ENCODE measurements at places on chromosomes 5 and 9.

GRCh38 chr5:166957782-166958181 lies 1333.7 kb upstream of the WWC1 start:
- no peak for DNase-seq

DNA sequence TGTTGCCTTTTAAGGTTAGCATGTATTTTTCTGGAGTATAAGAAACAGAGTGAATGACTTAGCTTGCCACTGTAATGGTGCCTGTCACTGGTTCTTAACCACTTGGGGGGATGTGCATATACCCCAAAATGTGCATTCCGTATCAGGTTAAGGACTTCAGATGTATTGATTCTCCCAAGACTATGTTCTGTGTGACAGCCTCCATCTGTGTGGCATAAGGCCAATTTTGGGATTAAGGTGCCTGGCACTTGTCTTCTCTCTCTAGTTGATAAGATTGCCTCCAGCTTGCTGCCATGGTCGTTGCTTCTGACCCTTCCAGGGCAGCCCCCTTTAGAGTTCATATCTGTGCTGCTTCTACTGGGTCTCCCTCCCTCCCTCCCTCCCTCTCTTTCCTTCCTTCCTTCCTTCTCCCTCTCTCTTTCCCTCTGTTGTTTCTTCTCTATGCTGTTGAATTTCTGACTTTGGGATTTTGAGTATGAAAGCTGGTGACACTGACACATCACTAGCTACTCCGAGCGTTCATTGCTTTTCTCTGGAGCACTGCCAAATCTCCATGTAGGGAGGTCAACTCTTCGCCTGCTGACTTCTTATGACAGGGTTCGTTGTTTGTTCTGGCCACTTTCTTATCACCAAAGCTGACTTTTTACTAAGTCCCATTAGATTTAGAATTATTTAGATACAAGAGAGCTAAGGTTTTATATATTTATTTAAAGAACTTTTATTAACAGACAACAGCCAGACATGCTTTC lies 31.0 kb downstream of the TNFAIP8 start:
- no peak for DNase-seq

DNA sequence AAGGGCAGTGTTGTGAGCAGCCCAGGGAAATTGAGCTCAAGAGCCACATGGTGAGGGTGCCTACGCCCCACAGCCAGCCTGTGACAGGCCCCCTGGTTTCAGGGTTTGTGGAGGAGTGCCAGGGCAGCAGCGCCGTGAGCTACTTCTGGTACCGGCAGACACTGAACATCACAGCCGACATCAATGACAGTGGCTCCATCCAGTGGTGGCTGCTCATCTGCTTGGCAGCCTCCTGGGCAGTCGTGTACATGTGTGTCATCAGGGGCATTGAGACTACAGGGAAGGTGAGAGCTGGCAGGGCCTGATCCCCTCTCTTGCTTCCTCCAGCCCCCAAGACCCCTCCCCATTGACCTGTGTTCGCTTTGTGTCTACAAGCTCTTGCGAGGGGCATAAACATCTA lies 10.2 kb downstream of the SLC6A18 start:
- no peak for DNase-seq

DNA sequence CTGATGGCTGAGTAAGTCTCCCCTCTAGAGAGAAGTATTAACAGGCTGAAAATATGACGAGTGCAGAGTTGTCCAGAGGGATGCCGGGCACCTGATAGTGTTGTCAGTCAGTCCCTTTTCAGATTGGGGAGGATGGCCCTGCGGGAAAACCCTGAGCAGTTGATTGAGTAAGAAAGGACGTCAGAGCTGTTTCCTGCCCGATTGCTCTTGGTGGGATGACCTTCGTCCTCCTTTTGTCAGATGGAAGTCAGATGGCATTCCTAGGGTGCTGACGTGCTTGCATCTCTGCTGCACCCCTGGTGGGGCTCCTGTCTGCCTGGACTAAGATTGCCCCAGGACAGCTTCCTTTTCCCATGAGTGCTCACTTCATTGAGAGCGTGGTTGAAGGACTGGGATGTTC lies 9.8 kb downstream of the ZNF354B start:
- no peak for DNase-seq

DNA sequence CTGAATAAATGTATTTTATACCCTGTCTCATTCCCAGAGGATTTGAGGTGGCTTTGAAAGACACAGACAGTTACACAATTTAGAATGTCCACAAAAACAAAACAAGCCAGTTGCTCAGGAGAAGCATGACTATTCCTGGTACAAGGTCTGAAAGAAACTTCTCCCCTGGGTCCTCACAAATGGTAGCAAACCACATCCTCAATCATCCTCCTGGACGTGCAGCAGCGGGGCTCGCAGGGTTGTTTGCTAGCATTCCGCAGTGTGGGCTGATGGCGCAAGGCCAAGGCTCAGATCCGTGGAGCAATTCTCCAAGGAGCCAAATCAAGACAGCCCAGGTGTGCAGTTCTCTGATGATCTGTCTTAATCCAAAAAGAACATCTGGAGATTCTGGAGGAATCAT lies 210.3 kb downstream of the ACTL7B start:
- no peak for DNase-seq

GRCh38 chr5:17046320-17046719 lies 110.2 kb upstream of the MYO10 start:
- no peak for DNase-seq

- no peak for DNase-seq
These were observed 432.5 kb downstream of the LRRC70 start for GRCh38 chr5:63011158-63011557.

DNA sequence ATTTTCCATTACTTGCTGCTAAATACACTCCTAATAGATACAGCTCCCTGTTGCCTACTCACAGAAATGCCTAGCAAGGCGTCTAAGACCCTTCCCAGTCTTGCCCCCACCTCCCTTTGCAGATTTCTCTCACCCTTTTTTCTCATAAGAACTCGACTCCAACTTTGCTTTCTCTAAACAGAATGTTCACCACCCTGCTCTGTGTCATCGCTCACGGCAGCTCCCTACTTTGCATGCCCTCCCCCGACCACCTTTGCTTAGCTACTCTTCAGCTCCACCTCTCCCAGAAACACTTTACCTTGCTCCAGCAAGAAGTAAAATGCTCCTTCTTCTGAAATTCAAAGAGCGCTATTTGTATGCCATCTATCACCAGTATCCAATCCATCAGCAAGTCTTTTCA lies 15.2 kb upstream of the PPP1R2B start:
- no peak for DNase-seq

GRCh38 chr9:116193636-116194035 lies 40.0 kb downstream of the PAPPA start:
- DNase-seq = no peak

- no peak for DNase-seq
These were observed 4.0 kb downstream of the ENC1 start for GRCh38 chr5:74636552-74636951.

DNA sequence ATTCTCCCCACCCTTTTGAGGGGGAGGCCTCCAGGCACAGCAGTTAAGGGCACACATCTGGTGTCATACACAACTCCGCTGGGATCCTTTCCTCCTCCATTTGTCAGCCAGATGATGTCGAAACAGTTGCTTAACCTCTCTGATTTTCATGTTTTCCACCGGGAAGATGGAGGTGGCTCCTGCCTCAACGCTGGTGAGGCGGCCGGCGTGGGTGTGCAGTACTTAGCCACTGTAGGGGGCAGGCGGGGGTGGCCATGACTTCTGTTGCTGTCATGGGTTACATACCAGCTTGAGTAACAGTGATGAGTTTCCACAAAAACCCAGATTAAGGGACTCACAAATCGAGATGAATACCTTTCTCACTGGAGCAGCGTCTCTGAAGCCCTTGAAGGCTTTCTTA lies 63.1 kb upstream of the EPB41L4B start:
- DNase-seq = no peak

DNA sequence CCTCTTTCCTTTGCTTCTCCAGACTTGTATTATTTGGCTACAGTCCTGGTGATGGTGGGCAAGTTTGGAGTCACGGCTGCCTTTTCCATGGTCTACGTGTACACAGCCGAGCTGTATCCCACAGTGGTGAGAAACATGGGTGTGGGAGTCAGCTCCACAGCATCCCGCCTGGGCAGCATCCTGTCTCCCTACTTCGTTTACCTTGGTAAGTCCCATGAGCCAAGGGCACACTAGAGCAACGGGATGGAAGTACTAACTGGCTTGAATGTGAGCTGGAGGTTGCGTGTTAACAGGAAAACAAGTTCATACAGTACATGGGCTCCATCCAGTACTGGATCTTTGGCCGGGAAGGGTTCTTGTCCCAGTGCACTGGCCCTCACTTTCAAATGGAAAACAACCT lies 22.9 kb downstream of the SLC22A5 start:
- DNase-seq = no peak

- DNase-seq = no peak
These were observed 244.7 kb downstream of the NPR3 start for GRCh38 chr5:32955814-32956213.

- DNase-seq = no peak
These were observed 142.4 kb upstream of the IRX4 start for GRCh38 chr5:2024986-2025721.

DNA sequence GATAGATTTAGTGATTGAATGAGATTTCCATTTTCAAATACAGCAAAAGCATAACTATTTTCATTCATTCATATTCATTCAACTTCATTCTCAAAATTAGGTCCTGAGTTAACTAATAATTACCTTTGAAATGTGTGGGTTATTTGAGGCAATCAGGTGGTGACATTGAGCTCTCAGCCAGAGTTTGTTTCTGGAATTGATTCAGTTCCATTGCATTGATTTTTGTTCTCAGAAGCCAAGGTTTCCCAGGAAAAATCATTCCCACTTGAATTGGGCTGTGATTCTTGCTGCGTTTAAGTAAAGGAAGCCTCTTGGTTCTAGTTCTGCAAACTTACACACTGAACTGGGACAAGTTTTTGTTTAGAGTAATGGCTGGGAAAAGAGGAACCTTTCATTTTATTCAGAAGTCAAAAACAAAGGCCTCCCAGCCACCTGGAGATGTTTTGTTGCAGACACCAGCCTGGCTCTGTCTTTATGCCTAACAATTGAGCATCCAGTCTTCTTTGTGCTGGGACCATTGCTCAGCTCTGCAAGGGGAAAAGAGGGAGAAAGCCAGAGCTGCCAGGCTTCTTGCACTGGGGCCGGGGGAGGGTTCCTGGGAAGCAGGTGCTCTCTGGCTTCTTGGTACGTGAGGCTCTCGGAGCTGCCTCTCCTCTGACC lies 198.6 kb downstream of the TRIO start:
- no peak for DNase-seq

DNA sequence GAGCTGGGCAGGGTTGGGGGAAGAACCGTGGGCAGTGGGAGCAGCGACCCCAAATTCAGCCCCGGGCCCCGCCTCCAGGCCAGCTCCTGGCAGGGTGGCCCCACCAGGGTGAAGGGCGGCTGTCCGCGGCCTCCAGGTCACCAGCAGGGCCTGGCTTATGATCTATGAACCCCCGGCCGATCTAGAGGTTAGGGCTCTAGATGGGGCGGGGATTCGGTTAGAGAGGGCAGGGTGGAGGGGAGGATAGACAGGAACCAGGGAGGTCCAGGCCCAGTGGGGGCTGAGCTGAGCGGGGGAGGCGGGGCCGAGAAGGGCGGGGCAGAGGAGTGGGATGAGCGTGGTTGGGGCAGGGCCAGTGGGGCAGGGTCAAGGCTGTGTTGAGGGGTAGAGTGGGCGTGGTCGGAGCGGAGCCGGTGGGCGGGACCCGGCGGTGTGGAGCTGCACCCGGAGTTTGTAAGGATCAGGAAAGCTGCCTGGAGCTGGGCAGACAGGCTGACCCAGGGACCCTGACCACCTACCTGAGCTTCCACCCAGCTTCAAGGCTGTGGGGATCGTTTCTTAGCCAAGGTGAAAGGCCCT lies 29.3 kb upstream of the OBP2B start:
- no peak for DNase-seq

DNA sequence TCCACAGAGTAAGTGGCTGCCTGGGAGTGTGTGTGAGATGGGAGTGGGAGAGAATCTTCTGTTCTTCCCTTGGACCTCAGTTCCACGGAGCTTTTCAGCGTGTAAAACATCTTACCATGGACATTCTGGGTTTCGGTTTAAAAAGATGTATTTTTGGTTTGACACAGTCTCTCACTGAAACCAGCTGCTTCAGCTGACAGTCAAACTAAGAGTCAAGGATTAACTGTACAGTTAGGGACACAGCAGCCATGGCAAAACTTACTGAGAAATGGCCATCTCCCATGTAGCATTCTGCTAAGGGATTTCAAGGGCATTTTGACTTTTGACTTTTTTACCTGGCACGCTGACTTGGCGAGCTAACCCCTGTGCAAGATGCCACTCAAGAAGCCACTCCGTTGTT lies 93.8 kb upstream of the IL12B start:
- no peak for DNase-seq

DNA sequence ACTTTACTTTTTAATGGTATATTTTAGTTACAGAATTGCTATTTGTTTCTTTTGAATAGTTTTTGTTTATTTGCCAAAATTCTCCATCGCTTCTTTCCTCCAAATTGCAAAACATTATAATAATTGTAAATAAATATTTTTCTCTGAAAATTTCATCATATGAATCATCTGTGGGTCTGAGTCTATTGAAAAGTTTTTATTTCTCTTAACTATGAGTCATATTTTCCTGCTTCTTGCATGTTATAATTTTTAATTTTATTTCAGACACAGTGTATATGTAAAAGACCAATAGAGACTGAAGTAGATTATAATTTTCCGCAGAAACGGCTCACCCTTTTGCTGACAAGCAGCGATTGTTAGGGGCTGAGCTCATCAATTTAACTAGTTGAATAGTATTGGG lies 279.1 kb upstream of the IL12B start:
- DNase-seq = no peak

GRCh38 chr9:87836951-87837705 lies 45.5 kb upstream of the SPATA31E1 start:
- DNase-seq = no peak
